Endothelial cell (in vitro differentiated cells): ENCODE measurements at places on chromosomes 2 and 18. TPM values are rescaled to one million over a fixed set of nuclear protein-coding genes. Genes with fewer than 3 reads are reported as not detected.

- no peak for DNase-seq
Observed at GRCh38 chr18:9700261-9700796, 7.8 kb upstream of the RAB31 start.

- no peak for DNase-seq
Observed at GRCh38 chr2:25740810-25741381, 67.5 kb upstream of the DTNB start.

DNA sequence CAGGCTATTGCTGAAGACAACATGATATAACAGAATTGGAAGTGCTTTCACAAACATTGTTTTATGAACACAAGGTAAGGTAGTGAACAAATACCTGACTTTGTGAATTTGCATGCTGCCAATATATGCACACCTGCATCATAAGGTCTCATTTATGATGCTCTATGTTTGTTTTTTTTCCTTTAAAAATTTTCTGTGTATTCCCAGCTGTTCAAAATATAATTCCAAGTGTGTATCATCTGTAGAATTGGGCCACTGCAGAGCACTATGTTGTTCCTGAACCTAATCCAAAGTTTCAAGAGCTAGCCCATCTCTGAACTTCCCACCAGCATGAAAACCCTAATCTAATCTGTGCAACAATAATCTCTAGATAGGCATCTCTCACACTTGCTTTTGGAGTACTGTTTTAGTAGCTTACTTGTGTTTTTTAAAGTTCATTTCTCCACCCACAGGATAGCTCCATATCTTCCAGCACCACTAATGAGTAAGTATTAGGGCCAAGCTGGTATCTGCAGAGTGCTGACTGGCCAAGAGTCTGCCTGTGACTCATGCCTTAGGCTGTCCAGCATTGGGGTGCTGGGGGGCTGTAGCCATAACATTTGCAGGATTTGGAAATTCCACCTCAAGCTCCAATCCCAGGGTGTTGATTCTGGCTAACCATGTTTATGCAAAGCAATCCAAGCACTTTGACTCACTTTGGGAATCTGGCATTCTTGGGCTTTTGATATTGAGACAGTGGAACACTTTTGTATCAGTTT, 208.2 kb upstream of the REV1 start:
- no peak for DNase-seq

- DNase-seq = peak; percentile 51
Observed at GRCh38 chr2:41782306-41783158, 265.3 kb upstream of the PKDCC start.

GRCh38 chr2:53739032-53739431, 28.6 kb upstream of the CHAC2 start:
- DNase-seq = no peak

DNA sequence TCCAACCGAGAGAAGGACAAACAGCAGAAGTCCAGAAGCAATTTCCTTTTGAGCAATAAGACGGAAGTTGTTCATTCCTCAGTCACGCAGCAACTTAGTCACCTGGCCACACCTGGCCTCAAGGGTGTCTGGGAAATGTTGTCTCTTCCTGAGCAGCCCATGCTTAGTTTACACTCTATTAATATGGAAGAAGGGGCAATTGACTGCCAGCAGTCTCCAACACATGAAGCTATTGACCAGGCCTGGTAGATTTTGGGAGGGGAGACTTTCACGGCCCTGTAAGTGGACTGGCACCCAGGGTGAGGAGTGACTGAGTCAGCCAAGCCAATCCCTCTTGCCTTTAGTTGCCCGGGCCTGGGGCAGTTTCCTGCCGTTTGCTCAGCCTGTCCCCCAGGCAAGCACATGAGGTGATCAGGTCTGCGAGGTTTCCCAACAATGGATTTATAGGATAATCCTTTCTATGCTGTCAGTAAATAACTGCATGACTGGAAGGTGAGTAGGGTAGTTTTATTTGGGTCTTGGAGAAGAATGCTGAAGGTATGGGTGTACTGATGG, 43.8 kb upstream of the PPP4R1 start:
- DNase-seq = no peak

DNA sequence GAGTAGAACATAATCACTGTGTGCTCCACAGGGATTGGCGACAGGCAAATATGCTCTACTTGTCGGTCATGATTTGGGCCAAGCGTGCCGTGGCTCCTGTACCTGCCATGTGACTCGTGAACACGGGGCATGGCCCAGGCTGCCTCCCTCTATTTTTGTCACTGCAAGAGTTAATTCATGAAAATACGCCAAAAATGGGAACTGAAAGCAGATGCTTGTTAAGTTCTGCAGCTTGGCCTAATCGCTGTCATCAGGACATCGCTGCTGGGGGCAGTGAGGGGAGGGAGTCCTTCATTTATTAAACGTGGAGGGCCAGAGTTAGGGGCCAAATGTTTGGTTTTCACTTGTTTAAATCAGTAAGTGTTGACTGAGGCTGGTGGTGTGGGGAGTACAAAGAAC, 177.8 kb downstream of the BCL2 start:
- no peak for DNase-seq

DNA sequence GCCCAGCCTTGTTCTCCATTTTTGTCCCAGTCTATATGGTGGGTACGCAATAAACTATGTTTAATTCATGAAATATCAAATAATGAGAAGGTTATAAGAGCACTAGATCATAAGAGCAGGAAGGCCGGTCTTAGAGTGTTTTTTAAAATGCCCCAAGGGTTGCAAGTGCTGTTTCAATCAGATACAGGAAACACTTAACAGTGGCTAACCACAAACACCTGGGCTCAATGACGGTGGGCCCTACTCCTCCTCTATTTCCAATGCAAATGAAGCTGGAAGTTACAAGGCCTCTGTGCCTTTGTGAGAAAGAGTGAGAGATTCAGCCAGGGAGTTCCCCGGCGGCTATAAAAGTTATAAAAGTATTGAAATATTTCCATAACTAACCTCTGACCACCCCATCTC, 18.9 kb upstream of the WDR33 start:
- DNase-seq = no peak

DNA sequence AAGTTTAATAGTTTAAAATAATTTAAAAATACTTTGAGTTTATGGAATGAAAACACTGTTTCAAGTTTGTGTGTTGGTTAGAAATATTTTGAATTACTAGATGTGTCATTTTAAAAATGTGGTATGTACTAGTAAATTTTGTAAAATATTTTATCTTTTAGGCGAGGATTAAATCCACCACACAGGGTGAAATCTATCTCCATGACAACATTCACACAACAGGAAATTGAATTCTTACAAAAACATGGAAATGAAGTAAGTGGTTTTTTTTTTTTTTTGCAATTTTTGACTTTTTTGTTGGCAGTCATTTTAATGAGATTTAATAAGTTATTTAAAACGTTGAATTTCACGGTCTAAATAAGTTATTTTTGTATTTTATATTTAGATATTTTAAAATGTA, 19.4 kb downstream of the AGFG1 start:
- no peak for DNase-seq

- DNase-seq = no peak
Observed at GRCh38 chr2:215994911-215995310, 18.4 kb downstream of the MREG start.

DNA sequence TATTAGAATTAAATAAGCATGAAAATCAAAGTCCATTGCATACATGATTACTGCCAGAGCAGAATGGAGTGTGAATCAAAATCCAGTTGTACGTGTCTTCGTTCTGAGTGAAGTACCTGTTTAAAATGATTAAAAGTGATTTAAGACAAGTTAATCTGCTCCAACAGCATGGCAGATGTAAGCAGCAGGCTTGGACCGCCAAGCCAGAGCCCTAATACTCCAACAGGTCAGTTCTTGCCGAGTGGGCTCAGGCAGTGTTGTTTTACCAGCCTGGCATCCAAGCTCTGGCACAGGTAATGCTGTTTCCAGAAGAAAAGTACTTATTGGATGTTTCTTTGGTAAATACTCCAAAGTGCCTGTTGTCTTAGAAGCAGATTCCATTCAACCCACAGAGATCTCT, 171.4 kb upstream of the EPAS1 start:
- DNase-seq = no peak

- no peak for DNase-seq
Observed at GRCh38 chr2:176192351-176192750, 3.9 kb downstream of the HOXD1 start.

GRCh38 chr18:33532978-33533377, 45.0 kb upstream of the ASXL3 start:
- DNase-seq = no peak

DNA sequence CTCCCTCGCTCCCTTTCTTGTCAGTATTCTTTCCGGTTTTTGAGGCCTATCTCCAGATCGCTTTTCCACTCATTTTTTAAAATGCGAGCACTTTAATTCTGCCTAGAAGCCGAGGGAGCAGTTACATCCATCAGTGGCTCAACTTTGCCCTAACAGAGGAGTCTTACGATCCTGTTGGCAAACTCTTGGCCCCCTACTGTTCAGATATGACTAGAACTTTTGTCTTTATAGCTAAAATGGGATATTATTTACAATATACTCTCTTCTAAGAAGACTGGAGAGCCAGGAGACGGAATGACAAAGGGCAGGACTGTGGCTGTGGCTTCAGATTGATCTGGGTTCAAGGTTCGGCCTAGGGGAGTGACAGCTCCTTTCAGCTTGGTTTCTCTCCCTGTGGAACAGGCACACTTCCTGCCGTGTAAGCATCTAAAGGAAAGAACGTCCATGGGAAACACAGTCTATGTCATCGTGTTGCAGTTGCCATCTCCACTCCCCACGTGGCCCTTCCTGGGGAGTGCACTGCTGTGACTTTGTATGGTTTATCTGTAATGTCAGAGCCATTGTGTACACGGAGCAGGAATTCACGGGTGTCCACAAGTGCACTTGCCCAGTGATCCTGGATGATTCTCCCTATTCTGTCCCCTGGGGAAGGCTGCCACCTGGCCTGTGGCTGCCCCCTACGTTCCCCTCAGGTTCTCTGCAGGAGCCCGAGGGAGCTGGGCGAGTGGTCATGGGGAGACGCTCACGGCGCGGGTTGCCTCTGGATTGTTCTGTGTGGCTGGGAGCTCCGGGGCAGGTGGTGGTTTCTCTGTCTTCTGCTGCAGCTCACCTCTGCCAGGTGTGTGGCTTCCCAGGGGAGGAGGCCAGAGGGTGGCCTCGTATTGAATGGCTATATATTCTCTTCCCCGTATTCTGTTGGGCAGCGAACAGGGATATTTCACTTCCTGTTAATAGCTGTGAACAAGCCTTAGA, 222.0 kb downstream of the LDLRAD4 start:
- DNase-seq = no peak

DNA sequence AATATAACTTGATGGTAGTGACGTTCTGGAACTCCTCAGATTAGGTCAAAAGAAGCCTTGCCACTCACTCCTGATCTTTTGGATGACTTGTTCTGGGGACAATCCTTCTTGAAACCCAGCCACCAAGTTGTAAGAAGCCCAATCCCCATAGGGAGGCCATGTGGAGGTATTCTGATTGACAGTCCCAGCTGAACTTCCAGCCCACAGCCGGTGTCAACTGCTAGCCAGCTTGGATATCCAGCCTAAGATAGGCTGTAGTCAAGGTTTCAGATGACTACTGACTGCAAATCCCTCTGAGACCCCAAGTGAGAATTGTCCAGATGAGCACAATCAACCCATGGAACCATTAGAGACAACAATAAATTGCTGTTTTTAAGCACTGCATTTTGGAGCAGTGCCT, 31.4 kb downstream of the EIF2AK2 start:
- DNase-seq = no peak

GRCh38 chr2:193523662-193524061, 1328.9 kb upstream of the TMEFF2 start:
- no peak for DNase-seq

ASTL gene
- total RNA-seq = not detected

PTMA gene
- 592 TPM for total RNA-seq

ADD2 gene
- 54.0 TPM for total RNA-seq

TSHZ1 gene
- total RNA-seq = 16.3 TPM

TLX2 gene
- total RNA-seq = not detected

C2orf68 gene
- total RNA-seq = 47.5 TPM

GKN2 gene
- 0.36 TPM for total RNA-seq

NYAP2 gene
- not detected for total RNA-seq
